ENCODE measurements at places on chromosomes 3 and 15.

GRCh38 chr3:120567370-120568201 lies 28.6 kb upstream of the NDUFB4 start:
- H3K36me3 ChIP-seq, result no peaks in the 10 kb centered on the region
- no peak overlapping the region for H3K4me3 ChIP-seq
- H3K27me3 ChIP-seq, result no peaks in the 10 kb centered on the region
- H3K4me1 ChIP-seq, result peaks cover 10% of the 10 kb centered on the region
- peak; percentile 54 for DNase-seq
- peak overlapping the region; percentile 70 for H3K27ac ChIP-seq

DNA sequence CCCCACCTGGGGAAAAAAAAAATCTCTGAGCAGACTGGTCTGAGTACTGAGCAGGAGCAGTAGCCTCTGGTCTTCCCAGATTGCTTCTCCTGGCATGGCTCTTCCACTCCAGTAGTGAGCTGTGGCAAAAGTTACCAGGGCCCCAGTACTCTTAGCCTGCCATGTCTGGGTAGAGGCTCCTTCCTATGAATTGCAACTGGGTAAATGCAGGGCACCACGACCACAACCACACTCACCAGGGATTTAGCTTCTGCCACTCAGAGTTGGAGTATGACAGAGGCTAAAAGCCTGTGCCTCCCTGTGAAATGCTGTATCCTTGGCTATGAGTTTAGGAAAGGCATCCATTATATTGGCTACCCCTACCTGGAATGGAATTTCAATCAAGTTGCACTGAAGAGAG lies 67.9 kb upstream of the CCDC54 start:
- H3K27ac ChIP-seq, result no peak overlapping the region
- H3K4me1 ChIP-seq, result no peaks in the 10 kb centered on the region
- no peaks in the 10 kb centered on the region for H3K27me3 ChIP-seq
- no peak for DNase-seq
- no peaks in the 10 kb centered on the region for H3K36me3 ChIP-seq
- H3K4me3 ChIP-seq, result no peak overlapping the region

DNA sequence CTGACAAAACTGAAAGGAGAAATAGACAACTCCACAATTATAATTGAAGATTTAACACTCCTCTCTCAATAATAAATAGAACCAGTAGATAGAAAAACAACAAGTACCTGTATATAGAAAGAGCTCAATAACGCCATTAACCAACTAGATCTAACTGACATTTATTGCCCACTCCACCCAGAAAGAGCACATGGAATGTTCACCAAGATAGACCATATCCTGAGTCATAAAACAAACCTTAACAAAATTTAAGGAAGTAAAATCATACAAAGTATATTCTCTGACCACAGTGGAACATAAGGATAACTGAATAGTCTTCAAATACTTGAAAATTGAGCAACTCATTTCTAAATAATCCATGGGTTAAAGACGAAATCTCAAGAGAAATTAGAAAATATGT lies 25.1 kb downstream of the KBTBD12 start:
- no peaks in the 10 kb centered on the region for H3K4me1 ChIP-seq
- DNase-seq, result no peak
- no peaks in the 10 kb centered on the region for H3K36me3 ChIP-seq
- peak overlapping the region; percentile 8 for H3K27ac ChIP-seq
- H3K4me3 ChIP-seq, result no peak overlapping the region

DNA sequence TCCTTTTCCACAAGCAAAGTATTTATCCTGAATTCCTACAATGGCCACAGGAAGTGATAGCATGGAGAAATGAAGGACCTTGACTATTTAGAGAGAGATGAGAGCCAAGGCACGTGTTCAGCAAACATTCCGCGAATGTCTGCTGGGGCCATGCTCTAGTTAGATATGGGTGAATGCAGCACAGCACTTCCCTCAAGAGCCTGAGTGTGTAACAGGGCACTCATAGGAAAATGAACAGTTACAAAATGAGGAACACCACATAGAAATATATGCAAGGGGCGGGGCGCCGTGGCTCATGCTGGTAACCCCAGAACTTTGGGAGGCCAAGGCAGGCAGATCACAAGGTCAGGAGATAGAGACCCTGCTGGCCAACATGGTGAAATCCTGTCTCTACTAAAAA lies 406.9 kb downstream of the NR2F2 start:
- H3K36me3 ChIP-seq, result no peaks in the 10 kb centered on the region
- H3K4me1 ChIP-seq, result no peaks in the 10 kb centered on the region
- H3K27ac ChIP-seq, result no peak overlapping the region
- H3K27me3 ChIP-seq, result no peaks in the 10 kb centered on the region

DNA sequence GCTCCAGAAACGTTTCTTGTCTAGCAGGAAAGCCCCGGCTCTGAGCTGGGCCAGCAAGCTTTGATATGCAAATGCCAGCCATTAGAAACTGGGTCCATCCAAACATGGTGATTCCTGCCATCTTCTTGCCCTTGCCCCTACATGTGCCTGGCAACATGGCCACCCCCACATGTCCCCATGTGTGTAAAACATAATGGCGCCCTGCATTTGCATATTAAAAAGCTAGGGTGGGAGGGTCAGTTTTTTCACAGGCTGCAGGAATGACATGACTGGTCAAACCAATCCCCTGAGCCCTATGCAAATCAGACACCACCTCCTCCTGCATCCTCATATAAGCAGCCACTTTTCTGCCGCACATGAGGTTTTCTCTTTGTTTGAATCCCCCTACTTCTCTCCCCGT lies 21.2 kb downstream of the GPR156 start:
- no peaks in the 10 kb centered on the region for H3K4me1 ChIP-seq
- H3K27ac ChIP-seq, result no peak overlapping the region
- DNase-seq, result no peak
